Neural progenitor cell (in vitro differentiated cells): ENCODE measurements at places on chromosomes 3 and 15. TPM values are rescaled to one million over a fixed set of nuclear protein-coding genes. Genes with fewer than 3 reads are reported as not detected.

DNA sequence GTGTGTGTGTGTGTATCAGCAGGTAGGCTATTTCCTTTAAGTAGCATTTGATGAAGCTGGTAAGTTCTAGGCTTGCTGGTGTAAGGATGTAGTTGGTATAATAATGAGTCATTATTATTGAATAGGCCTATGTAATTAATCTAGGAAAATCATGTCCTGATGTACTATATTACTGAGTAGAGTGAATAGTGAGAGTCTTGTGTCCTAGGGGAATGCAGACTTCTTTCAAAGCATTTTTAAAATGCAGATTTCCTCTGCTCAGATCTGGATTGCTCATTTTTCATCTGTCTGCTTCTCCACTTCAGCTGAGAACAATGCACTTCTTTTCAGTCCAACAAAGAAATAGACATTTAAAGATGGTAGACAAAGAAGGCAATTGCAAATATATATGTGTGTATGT lies 434.2 kb upstream of the ONECUT1 start:
- no peaks in the 10 kb centered on the region for H3K4me1 ChIP-seq
- no peak for DNase-seq
- no peak overlapping the region for H3K27ac ChIP-seq
- H3K27me3 ChIP-seq = no peaks in the 10 kb centered on the region

DNA sequence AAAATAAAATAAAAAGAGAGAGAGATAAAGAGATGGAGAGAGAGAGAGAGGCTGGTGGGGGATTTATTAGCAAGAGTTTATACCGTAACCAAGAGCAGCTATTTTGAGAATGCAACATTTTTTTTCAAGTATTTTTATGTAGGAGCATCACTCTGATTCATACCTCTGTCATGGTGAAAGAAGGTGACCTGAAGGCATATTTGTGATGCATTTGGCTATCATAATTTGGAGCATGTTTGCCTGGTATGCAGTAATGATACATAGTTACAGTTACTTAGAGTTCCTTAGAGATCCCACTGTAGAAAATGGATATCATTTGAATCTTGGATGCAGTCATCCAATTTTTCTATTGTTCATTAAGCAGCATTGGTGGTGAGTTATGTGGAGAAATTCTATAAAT lies 1472.4 kb downstream of the SI start:
- H3K4me3 ChIP-seq = no peak overlapping the region
- no peak overlapping the region for H3K27ac ChIP-seq
- H3K27me3 ChIP-seq = no peaks in the 10 kb centered on the region

DNA sequence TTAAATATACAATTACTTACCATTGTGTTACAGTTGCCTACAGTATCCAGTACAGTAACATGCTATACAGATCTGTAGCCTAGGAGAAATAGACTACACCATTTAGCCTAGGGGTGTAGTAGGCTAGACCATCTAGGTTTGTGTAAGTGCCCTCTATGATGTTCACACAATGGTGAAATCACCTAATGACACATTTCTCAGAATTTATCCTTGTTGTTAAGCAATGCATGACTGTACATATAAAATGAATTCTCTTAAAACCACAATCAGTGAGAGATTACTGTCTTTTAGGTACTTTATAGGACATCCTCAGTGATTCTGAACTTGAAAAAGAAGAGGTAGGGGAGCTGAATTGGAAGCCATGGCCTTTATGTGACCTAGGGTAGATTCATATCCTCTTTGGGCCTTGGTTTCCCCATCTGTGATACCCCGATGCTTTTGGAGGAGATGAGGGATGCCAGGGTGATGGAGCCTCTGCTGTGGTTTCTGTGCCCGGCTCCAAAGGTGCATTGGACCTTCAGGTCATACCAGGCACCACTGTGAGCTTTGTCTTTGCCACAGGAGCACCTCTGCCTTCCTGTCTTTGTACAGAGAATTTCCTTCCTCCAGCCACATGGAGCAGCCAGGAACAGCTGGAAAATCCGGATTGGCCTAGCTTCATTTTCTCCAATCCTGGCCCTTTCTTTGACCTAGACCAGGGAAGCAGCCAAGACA lies 51.9 kb upstream of the FLNB start:
- no peaks in the 10 kb centered on the region for H3K36me3 ChIP-seq
- no peak for DNase-seq
- H3K27ac ChIP-seq = no peak overlapping the region
- peaks cover 8% of the 10 kb centered on the region for H3K4me1 ChIP-seq
- H3K27me3 ChIP-seq = no peaks in the 10 kb centered on the region

- H3K4me3 ChIP-seq = no peak overlapping the region
- DNase-seq = peak; percentile 54
- no peak overlapping the region for H3K27ac ChIP-seq
- no peaks in the 10 kb centered on the region for H3K4me1 ChIP-seq
Measured at GRCh38 chr3:68893600-68894239, 38.6 kb downstream of the TAFA4 start.

GRCh38 chr15:84081391-84082168 lies 154.0 kb upstream of the GOLGA6L4 start:
- peaks cover 5% of the 10 kb centered on the region for H3K4me1 ChIP-seq
- no peak overlapping the region for H3K27ac ChIP-seq
- no peaks in the 10 kb centered on the region for H3K36me3 ChIP-seq
- H3K4me3 ChIP-seq = no peak overlapping the region
- DNase-seq = no peak

- H3K27ac ChIP-seq = no peak overlapping the region
- H3K4me3 ChIP-seq = no peak overlapping the region
- no peaks in the 10 kb centered on the region for H3K27me3 ChIP-seq
- peaks cover 8% of the 10 kb centered on the region for H3K4me1 ChIP-seq
Measured at GRCh38 chr3:38969317-38970235, 82.2 kb downstream of the SCN11A start.

- H3K4me3 ChIP-seq = peak overlapping the region; percentile 80
- peak; percentile 69 for DNase-seq
- no peaks in the 10 kb centered on the region for H3K4me1 ChIP-seq
- H3K27me3 ChIP-seq = peaks cover 21% of the 10 kb centered on the region
- H3K27ac ChIP-seq = no peak overlapping the region
Measured at GRCh38 chr15:44711743-44712345, 527 bp downstream of the B2M start.

- no peak for DNase-seq
- no peak overlapping the region for H3K27ac ChIP-seq
- H3K4me3 ChIP-seq = no peak overlapping the region
- H3K27me3 ChIP-seq = no peaks in the 10 kb centered on the region
Measured at GRCh38 chr3:122688996-122689395, 8.4 kb downstream of the PARP14 start.

- DNase-seq = no peak
- no peaks in the 10 kb centered on the region for H3K4me1 ChIP-seq
- no peaks in the 10 kb centered on the region for H3K36me3 ChIP-seq
Measured at GRCh38 chr15:77042245-77042919, 28.5 kb downstream of the TSPAN3 start.

DNA sequence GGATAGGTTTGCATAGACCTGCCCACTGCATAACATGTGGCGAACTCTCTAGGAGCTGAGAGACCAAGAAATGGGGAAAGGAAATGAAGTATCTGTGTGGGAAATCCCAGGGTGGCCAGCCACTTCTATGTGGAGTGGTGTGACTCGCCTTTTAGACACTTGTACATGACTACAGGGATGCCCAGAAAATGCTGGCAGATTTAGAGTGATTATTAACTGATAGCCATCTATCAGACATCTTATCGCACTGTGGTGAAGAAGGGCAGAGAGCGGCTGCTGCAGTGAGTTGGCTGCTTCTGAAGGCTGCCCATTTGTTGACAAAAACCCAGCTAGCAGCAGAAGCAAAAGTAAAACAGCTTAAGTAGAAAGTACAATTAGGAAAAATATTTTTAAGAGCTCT lies 18.1 kb upstream of the STAC start:
- H3K27me3 ChIP-seq = no peaks in the 10 kb centered on the region
- H3K27ac ChIP-seq = no peak overlapping the region
- H3K4me3 ChIP-seq = no peak overlapping the region
- no peaks in the 10 kb centered on the region for H3K4me1 ChIP-seq
- no peak for DNase-seq
- no peaks in the 10 kb centered on the region for H3K36me3 ChIP-seq

- peaks cover 5% of the 10 kb centered on the region for H3K36me3 ChIP-seq
- no peaks in the 10 kb centered on the region for H3K27me3 ChIP-seq
- no peak overlapping the region for H3K27ac ChIP-seq
- H3K4me3 ChIP-seq = no peak overlapping the region
Measured at GRCh38 chr15:98967096-98967495, 40.5 kb downstream of the PGPEP1L start.

GRCh38 chr15:71484080-71484479 lies 326.3 kb upstream of the NR2E3 start:
- no peak overlapping the region for H3K4me3 ChIP-seq
- H3K27ac ChIP-seq = no peak overlapping the region

- H3K27me3 ChIP-seq = no peaks in the 10 kb centered on the region
- DNase-seq = no peak
- no peaks in the 10 kb centered on the region for H3K4me1 ChIP-seq
- no peaks in the 10 kb centered on the region for H3K36me3 ChIP-seq
Measured at GRCh38 chr3:10204921-10205320, 40.2 kb downstream of the IRAK2 start.

DNA sequence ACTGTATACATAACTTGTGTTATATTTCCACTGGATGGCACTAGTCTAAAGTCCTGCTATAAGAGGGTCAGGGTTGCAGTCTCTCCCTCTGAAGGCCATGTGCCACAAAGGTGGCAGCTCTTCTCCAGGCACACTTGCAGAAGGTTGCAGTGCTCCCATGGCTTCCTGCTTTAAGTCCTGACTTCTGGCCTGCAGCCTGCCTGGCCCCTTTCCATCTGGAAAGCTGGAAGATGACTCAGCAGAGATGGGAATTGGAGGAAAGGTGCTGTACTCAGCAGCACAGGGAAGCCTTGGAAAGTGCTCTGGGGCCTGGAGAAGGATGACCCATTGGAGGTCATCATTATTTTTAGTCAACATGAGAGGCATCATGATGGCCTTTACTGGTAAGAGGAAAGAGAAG lies 40.9 kb upstream of the MRPL3 start:
- no peak for DNase-seq
- H3K27me3 ChIP-seq = no peaks in the 10 kb centered on the region
- H3K36me3 ChIP-seq = no peaks in the 10 kb centered on the region

GRCh38 chr3:10348404-10348721 lies 27.5 kb upstream of the SEC13 start:
- no peak overlapping the region for H3K4me3 ChIP-seq
- no peak overlapping the region for H3K27ac ChIP-seq
- no peak for DNase-seq

DNA sequence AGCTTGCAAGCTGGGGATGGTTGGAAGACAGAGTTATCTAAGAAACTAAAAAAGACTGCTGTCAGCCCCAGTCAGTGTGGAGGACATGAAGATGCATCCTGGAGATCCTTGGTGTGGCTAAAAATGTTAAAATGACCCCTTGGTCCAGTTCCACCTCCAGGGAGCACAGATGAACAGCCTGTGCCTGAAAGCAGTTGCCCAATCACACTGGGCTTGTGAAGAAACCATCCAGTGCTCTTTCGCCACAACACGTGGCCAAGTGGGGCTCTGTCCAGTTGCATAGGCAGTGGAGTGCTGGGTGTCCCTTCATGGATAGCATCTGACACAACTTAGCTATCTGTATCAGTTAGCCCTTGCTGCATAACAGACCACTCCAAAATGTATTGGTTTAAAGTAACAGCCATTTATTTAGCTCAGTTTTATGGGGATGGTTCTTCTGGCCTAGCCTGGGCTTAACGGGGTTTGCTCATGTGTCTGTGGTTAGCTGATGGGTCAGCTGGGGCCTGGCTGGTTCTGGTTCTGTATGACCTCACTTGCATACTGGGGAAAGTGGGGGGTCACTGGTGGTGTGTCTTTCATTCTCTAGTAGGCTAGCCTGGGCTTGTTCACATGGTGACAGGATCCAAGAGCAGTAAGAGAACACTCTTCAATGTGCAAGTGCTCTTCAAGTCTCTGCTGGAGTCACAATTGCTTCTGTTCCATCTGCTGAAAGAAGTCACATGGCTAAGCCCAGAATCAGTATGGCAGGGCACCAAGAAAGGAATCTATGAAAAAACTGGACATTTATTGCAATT lies 226.2 kb downstream of the PDCD6IP start:
- H3K27ac ChIP-seq = no peak overlapping the region
- no peak for DNase-seq
- no peaks in the 10 kb centered on the region for H3K4me1 ChIP-seq
- H3K27me3 ChIP-seq = no peaks in the 10 kb centered on the region
- no peaks in the 10 kb centered on the region for H3K36me3 ChIP-seq
- no peak overlapping the region for H3K4me3 ChIP-seq

DNA sequence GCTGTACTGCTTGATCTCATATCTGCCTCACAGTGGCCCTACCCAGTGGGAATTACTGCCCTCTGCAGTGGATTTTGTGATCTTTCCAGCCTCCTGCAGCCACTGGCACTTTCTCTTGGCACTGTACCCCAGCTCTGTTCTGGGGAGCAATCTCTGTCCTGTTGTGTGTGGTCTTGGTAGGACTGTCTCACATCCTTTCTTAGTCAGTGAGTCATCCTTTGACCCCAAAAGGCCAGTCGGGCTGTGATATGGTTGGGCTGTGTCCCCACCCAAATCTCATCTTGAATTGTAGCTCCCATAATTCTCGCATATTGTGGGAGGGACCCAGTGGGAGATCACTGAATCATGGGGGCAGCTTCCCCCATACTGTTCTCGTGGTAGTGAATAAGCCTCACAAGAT lies 133.3 kb upstream of the TPM1 start:
- H3K36me3 ChIP-seq = no peaks in the 10 kb centered on the region
- H3K4me1 ChIP-seq = peaks cover 4% of the 10 kb centered on the region
- DNase-seq = no peak
- H3K27ac ChIP-seq = no peak overlapping the region
- H3K27me3 ChIP-seq = peaks cover 9% of the 10 kb centered on the region
- no peak overlapping the region for H3K4me3 ChIP-seq

GRCh38 chr3:79184251-79184650 lies 583.5 kb downstream of the ROBO1 start:
- DNase-seq = no peak
- no peak overlapping the region for H3K27ac ChIP-seq
- H3K4me1 ChIP-seq = peaks cover 21% of the 10 kb centered on the region
- no peak overlapping the region for H3K4me3 ChIP-seq
- H3K27me3 ChIP-seq = no peaks in the 10 kb centered on the region
- H3K36me3 ChIP-seq = no peaks in the 10 kb centered on the region

Gene SCG3
- total RNA-seq = 0.15 and 0.19 TPM in 2 replicates

Gene GOLGA8R
- not detected in 2 replicates for total RNA-seq

Gene ERICH6
- total RNA-seq = 0.28 TPM in 1 of 2 replicates, not detected in the other

Gene ADGRG7
- total RNA-seq = not detected in 2 replicates

Gene A4GNT
- not detected in 2 replicates for total RNA-seq

Gene RARRES1
- 0.21 and 0.62 TPM in 2 replicates for total RNA-seq

Gene COPB2
- total RNA-seq = 72.6 and 86.1 TPM in 2 replicates

Gene ANO10
- total RNA-seq = 32.5 and 44.4 TPM in 2 replicates

Gene USP50
- total RNA-seq = 0.46 TPM in 1 of 2 replicates, not detected in the other

Gene YEATS2
- total RNA-seq = 72.1 and 75.3 TPM in 2 replicates
